Naive thymus-derived CD4-positive, alpha-beta T cell (primary cell): ENCODE measurements at places on chromosomes 1 and 21. TPM values are rescaled to one million over a fixed set of nuclear protein-coding genes. Genes with fewer than 3 reads are reported as not detected.

DNA sequence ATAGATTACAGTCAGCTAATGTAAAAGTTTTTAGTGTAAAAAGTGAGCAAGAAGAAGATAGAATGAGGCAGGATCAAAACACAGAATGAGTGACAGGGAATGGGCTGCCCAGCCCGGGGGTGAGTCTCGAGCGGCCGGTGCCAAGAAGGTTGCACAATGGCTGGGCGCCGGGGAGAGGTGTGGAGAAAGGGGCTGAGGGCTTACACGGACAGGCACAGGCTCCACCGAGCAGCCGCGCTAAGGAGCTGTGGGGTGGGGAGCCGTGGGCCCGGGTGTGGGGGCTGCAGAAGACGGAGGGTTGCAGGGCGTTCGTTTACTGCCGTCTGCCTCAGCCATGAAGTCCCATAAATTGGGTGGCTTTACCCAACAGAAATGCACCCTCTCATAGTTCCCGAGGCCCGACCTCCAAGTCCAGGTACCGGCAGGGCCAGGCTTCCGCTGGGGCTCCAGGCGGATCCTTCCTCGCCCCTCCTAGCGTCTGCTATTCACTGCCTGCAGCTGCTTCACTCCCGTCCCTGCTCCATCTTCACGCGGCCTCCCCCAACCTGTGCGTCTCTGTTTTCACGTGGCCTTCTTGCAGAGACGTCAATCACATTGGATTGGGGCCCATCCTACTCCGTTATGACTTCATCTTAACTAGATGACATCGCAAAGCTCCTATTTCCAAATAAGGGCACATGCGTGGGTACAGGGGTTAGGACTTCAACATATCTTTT, 277.2 kb downstream of the CAMTA1 start:
- DNase-seq = no peak

- peak; percentile 43 for DNase-seq
Measured at GRCh38 chr1:113390871-113391648, 745 bp downstream of the MAGI3 start.

Gene CA6
- polyA plus RNA-seq = 9.3 TPM

- DNase-seq = no peak
Measured at GRCh38 chr1:106768077-106768476, 288.4 kb upstream of the PRMT6 start.

DNA sequence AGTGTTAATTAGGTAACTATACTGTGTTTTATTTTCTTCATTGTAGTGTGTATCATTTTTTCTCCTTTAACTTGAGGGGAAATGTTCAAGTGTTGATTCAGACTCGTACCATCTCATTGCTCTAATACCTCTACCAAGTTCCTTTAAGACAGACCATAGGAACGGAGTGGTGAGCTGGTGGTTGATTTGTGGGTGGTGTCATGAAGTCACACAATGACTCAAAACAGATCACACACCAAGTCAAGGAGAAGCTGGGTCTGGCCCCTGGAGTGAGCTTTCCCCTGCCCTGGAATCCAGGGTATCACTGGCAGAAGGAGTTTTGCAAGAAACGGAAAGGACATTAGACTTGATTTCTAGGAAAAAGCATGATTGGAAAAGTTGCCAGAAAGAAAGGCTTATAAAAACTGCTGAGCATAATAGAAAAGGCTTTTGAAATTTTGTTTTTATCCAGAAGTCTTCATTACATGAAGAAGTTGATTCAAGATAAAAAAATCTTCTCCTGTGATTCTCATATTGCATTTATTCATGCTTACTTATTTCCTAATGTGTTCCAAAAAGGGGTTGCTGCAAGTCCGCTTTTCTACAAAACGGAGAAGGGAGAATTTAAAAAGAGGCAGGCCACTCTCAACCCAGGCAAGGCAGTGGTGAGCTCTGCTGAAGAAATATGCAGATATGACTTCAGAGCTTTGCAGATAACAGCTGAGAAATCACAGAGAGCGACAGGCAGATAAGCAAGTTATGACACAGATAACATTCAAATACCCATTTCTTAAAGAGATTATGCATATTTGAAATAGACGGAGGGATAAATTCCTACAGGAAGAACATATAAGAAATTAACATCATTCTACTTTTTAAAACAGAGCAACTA, 79.7 kb downstream of the TBX19 start:
- DNase-seq = no peak

- DNase-seq = no peak
Measured at GRCh38 chr21:22855581-22855980, 1857.4 kb downstream of the NCAM2 start.

- DNase-seq = no peak
Measured at GRCh38 chr1:152344438-152344837, 15.4 kb downstream of the FLG2 start.

Gene PDC
- polyA plus RNA-seq = not detected

- no peak for DNase-seq
Measured at GRCh38 chr1:155166471-155167165, 6.5 kb downstream of the KRTCAP2 start.

Gene LAD1
- polyA plus RNA-seq = not detected

DNA sequence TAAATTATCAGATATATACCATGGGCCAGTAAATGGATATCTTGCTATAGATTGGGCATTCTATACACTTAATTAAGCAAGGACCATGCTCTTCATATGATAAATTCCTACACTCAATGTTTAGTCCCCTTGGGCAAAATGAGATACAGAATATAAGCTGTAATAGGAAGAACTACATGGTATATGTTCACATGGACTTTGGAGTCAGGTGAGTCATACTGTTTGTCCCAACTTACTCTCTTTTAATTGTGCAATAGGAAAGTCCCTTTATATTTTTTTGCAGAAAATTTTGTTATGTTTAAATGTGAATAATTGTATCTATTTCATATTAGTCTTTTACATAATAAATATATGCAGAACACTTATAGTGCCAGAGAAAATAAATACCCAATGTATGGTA, 820.2 kb upstream of the ADAMTS5 start:
- DNase-seq = no peak

GRCh38 chr1:160949881-160950280, 4.7 kb downstream of the ITLN2 start:
- DNase-seq = no peak

Gene KRTAP10-3
- polyA plus RNA-seq = not detected

- DNase-seq = peak; percentile 52
Measured at GRCh38 chr21:33299181-33299752, 25.5 kb upstream of the IFNAR1 start.

Gene TTC39A
- polyA plus RNA-seq = not detected

- DNase-seq = no peak
Measured at GRCh38 chr1:64855557-64855956, 110.7 kb downstream of the RAVER2 start.

GRCh38 chr1:11671544-11672286, 7.7 kb downstream of the FBXO6 start:
- no peak for DNase-seq

DNA sequence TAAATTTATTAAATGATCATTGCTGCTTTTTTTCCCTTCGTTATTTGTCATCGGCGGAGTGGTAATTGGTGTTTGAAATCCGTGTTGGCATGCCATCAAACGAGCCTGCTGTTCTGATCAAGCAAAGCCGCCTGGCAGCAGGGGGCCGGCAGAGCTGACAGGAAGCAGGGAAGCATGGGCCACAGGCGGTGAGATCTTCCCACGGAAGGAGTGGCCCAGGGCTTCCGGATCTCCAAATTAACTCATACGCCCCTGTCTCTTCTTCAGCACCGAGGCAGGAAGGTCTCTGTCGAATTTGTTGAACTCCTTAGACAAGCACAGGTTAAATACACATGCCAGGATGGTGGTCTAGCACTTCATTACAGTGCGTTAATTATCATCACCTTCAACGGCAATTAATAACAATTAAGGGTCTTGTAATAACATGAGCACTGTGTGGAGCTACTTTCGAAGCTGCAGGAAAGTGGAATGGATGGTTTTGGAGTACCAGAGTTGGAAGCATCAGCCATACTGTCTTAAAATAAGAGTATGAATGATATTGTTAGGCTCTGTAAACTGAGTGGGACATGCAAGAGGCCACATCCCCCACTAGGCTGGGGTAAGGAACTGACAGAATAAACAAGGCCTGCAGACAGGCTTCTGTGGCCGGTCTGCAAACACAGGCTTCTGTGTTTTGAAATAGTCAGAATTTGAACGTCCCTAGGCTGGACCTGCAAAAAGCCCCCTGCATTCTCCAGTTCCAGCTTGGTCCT, 199.4 kb upstream of the DAB1 start:
- no peak for DNase-seq

GRCh38 chr1:39258146-39258924, 53.8 kb downstream of the MACF1 start:
- peak; percentile 57 for DNase-seq

- no peak for DNase-seq
Measured at GRCh38 chr1:172928412-172928811, 122.3 kb downstream of the TNFSF18 start.

DNA sequence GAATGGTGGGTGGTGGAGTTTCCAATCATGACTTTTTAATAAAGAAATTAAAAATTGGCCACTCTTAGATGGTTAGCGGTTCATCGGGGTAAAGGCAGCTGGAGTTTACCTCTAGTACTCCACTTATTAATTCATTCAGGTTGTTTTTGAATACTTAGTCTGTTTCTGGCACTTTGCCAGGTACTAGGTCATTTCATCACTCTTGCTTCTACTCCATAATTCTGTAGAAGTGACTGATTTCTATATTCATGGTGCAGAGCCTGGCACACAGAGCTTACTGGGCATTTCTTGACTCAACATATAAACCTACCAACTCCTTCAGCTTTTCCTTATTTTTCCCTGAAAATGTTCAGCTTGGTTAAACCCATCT, 31.5 kb downstream of the FOXD2 start:
- no peak for DNase-seq

DNA sequence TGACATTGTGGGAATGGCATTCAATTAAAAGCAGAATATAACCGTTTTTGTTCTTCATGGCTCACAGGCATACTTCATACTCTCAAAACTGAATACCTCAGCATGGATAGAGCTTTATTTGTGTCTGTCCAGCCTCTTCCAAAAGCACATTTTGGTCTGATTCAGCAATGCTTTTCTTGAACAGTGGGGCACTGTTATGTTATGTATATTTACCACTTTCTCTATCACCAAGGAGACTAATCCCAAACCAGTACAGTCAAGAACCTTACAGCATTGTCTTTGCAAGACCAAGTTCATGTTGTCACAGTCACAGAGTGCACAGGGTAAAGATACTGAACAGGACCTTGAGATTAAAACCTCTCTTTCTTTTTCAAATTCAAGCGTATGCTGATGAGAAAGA, 582.8 kb downstream of the PTBP2 start:
- DNase-seq = no peak

DNA sequence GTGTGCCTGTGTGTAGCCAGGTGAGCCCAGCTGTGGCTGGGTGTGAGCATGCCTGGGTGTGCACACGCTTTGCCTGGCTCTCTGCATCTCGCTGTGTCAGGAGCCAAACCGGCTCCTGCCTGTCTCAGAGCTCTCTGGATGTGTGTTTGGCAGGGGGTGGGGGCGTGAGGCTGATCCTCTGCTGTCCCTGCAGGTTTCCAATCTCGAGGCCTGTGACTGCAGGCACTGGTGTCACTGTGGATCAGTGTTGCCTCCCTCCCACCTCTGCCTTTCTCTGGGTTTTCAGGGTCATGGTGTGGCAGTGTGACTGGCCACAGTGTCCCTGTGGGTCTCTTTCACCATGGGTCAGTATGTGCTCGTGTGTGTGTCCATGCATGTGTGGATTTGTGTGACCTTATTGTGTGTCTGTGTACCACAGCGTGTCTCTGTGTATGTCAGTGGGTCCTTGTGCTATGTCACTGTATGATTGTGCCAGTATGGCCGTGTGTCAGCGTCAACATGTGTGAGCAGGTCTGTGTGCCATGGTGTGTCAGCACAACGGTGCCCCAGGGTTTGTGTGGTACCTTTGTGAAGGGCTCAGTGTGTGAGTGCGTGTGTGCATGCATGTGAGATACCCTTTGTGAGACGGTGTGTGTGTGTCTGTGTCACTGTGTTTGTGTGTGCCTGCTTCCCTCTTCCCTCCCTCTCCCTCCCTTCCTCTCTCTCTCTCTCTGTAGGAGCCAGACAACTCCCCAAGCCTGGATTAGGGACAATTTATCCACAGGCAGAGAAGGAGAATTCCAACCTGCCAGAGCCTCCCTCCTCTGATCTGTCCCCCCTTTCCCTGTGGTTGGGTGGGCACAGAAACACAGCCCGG, 43.4 kb downstream of the AHDC1 start:
- no peak for DNase-seq

Gene TTC34
- polyA plus RNA-seq = 0.47 TPM

DNA sequence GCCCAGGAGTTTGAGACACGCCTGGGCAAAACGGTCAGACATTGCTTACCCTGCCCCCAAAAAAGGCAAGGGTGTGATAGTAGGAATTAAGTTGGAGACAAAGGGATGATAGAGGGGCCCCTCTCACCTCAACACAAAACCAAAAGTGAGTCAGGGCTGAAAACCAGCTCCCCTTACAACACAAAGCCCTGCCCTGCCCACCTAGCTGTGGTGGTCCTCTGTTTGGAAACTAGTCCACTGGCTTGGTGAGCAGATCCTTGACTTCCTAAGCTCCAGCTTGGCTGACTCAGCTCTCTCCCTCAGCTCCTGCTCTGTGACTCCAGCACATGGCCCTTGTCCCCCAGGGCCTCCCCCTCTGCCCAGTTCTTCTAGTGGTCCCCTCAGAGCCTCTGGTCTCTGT, 603.8 kb downstream of the PTPRC start:
- no peak for DNase-seq

GRCh38 chr21:28624626-28625025, 368.1 kb downstream of the LTN1 start:
- DNase-seq = no peak

Gene CYP2J2
- polyA plus RNA-seq = 1.5 TPM

Gene NUAK2
- 85.5 TPM for polyA plus RNA-seq

DNA sequence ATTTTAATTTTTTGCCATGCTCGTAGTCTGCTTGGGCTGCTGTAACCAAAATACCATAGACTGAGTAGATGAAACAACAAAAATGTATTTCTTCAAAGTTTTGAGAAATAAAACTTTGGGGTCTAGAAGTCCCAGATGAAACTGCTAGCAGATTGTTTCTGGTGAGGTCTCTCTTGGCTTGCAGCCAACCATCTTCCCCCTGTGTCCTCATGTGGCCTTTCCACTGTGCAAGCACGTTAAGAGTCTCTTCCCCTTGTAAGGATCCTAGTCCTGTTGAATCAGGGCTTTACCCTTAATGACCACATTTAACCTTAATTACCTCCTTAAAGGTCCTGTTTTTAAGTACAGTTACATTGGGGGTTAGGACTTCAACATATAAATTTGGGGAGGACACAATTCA, 86.6 kb downstream of the PTBP2 start:
- no peak for DNase-seq

Gene LAPTM5
- 551 TPM for polyA plus RNA-seq
